Endothelial cell of umbilical vein (primary cell): ENCODE measurements at places on chromosomes 12 and 14. TPM values are rescaled to one million over a fixed set of nuclear protein-coding genes. Genes with fewer than 3 reads are reported as not detected.

DNA sequence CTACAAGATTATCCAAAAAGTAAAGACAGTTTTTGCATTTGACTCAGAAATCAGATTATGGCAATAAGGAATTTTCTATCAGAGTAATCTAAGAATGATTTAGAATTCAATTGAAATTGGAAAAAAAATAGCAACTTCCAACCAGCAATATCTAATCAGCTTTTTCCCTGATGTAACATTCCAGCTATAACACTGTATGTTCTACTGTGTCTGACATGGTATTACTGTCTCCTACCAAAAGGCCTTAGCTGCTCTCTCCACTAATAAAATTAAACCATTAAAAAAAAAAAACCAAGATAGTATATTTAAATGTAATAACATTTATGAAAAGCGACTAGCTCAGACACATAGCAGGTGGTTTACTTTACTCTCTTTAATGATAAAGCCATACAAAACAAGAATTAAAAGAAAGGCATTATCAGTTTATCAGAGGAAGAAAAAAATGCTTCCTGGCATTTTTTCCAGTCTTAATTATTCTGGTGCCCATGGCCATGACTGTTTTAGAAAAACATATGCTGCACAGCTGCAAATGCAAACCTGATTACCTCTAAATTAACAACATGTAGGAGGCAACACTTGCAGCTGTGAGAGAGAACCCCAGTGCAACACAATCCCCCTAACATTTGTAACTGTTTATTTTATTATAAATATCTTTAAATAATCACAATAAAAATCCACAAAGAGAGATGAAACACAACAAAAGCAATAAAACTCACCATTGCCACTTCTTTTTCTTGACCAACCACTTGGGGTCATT, 28.8 kb downstream of the PHLDA1 start:
- H3K36me3 ChIP-seq, result no peaks in the 10 kb centered on the region
- H3K4me1 ChIP-seq, result peaks cover 24% of the 10 kb centered on the region
- H3K27me3 ChIP-seq, result no peaks in the 10 kb centered on the region
- H3K4me3 ChIP-seq, result no peak overlapping the region
- H3K27ac ChIP-seq, result no peak overlapping the region

DNA sequence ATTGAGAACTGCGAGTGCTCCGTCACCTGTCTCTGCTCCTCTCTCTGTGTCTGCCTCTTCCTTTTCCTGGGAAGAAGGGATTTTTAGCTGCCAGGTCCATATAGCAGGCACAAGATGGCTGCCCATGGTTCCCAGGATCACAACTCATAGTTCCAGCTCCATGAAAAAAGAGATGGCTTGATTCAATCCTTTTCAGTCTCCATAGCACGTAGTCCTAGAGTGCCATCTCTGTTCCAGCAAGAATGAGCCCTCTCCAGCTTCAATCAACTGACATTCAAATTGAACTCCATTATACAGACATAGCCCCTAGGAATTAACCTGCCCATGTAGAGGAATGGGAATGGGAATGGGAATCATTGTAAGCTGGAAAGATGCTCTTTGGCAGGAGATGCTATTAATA, 34.7 kb upstream of the RTRAF start:
- no peak overlapping the region for H3K27ac ChIP-seq
- H3K4me1 ChIP-seq, result peaks cover 3% of the 10 kb centered on the region
- H3K4me3 ChIP-seq, result no peak overlapping the region
- peaks cover 10% of the 10 kb centered on the region for H3K27me3 ChIP-seq

DNA sequence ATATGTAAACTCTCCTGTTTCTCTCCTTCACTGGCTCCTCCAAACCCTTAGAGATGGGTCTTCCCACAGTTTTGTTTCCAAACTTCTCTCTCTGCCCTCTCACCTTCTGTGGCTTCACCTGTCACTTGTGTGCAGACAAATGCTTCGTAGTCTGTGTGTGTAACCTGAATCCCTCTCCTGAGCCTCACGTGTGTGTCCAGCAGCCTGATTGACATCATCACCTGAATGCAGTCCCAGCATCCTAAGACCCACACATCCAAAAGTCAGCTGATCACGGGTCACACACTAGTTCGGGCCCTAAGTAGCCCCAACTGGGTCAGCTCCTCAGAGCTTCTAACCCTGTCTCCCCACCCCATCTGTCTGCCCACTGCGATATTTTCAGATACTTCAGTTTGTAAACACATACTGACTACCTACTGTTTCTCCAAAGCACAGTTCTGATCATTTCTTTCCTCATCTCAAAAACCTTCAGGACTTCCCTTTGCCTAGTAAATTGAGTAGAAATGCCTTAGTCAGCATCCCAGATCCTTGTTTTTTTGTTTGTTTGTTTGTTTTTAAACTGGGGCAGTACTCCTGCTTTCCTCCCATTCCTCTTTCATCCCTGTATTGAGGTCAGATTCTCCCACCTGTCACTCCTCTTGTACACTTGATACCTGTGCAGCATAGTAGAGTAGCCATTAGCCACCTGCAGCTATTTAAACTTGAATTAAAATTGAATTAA, 23.7 kb downstream of the FNTB start:
- H3K27me3 ChIP-seq, result no peaks in the 10 kb centered on the region
- H3K4me3 ChIP-seq, result no peak overlapping the region
- no peaks in the 10 kb centered on the region for H3K4me1 ChIP-seq
- H3K27ac ChIP-seq, result no peak overlapping the region
- H3K36me3 ChIP-seq, result peaks cover 2% of the 10 kb centered on the region
- no peak for DNase-seq

- H3K36me3 ChIP-seq, result no peaks in the 10 kb centered on the region
- DNase-seq, result no peak
- H3K27me3 ChIP-seq, result peaks cover 2% of the 10 kb centered on the region
These were observed 264.9 kb downstream of the TTC8 start for GRCh38 chr14:89089330-89089729.

VRTN gene
- not detected in 2 replicates for total RNA-seq
